CD4-positive, alpha-beta T cell treated with Interleukin-6 at 100 ng/mL for 8 hours (primary cell): ENCODE measurements at places on chromosomes 4 and X.

DNA sequence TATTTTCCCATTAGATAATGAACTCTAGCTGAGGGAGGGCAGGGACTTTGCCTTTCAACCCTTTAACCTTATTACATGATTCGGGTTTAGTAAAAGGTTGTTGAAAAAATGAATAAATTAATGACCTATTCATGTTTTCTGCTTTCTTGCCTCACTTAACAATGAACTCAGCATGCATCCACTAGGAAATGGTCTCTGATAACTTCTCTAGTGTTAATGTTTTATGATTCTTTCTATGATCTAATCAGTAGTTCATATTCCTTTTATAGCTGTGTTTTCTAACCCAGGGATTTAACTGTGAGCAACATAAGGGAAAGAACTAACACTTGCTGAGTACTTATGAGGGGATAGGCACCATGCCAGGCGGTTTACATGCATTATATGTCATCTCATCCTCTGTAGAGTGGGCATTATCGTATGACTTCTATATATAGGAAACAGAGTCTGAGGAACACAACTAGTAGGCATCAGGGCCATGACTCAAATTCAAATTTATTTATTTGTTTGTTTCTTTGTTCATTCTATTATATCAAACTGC is 236.7 kb upstream of the MAB21L2 start:
- DNase-seq = no peak

- DNase-seq = no peak
Observed at GRCh38 chrX:80751456-80751855, 58.2 kb downstream of the BRWD3 start.

DNA sequence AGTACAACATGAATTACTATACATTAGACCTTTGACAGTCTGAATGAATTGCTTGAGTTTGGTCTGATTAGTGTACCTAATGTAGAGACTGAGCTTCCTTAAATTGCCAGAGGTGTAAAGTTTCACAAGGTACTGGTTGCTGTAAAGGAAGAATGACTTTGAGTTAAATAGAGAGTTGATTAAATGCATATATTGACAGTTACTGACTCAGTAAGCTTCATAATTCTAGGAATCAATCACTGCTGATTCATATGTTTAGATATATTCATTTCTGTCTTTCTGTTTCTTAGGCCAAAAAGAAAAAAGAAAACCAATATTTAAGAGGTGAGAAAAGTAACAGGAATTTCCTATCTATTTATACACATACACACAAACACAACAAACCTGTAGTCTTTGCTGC is 16.2 kb upstream of the ART3 start:
- no peak for DNase-seq

DNA sequence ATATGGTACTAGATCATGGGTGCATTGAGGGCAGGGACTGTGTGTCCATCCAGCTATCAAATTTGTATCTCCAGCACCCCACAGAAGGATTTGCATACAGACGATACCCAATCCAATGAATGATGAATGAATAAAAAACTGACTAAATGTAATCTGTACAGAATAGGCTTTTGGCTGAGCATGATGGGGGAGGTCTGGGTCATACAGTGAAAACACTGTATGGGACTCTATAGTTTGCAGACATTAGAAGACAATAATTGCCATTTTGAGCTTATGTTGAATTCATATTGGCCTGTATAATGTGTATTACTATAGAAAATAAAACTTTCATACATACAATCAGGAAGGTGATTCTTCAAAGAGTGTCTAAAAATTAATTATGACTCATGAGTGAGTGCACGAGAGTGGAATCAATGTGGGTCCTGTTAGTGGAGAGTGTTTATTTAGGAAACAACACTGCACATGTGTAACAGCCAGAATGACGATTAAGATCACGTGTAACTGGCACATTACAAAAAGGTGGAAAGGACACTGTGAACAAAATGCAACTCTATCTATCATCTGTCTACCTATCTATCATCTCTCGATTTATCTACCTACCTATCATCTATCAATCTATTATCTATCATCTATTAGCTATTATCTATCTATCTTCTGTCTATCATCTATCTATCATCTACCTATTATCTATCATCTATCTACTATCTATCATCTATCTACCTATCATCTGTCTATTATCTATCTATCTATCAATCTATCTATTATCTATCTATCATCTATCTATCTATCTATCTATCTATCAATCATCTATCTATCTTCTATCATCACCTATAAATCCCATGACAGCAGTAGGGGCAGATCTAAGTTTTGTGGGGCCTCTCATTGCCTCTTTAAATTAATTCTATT is 201.3 kb downstream of the PTTG2 start:
- DNase-seq = no peak

GRCh38 chr4:26473893-26474292 is 16.4 kb downstream of the CCKAR start:
- no peak for DNase-seq

DNA sequence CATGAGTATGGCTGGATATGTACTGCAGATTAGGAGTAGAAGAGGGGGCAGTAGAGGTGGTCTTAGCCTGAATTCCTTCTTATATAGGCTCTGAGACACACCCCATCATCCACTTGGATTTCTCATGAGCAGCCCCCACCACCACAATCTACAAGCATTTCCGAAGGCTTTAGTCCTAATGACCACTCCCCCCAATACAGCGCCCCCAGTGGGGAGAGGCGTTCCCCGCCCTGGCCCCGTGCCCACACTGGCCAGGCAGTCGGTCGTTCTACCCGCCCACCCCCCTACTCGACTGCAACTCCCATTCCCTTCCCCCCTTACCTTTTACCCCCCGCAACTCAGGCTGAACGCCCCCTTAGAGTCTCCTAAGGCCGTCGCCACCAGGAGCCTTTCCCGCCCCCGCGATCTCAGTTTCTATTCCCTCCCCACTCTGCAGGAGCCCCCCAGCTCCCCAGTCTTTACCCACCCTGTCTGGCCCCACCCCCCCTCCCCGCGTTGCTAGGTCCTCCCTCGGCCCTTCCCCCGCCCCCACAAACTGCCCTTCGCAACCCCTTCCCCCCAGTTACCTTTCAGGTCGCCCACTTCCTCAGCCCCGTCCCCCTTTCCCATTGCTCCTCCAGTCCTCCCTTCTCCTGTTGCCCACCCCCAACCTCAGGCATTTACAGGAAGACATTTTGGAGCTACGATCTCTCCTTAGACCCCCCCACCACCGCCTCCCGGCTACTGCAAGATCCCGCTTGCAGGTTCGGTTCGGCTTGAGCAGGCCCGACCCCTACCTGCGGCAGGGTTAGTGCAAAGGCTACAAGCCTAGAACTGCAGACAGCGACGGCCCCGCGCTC is 468 bp downstream of the ZMYM3 start:
- DNase-seq = peak; percentile 22

DNA sequence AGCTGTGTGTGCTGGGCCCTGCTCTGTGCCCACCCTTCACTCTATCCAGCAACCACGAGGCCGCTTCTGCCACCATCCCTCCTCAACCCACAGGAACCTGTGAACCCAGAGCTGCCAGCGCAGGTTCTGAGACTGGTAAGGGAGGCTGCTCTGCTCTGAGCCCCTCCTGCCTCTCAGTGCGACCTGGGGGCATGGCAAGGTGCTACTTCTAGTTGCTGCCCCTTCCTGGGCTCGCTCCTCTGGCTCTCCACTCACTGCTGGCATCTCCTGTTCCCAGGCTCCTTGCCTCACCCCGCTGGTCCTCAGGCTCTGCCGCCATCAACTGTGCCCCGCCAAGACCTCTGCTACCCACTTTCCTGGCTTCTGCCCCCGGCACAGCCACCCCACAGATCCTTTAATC is 39.3 kb downstream of the RNF212 start:
- DNase-seq = no peak

DNA sequence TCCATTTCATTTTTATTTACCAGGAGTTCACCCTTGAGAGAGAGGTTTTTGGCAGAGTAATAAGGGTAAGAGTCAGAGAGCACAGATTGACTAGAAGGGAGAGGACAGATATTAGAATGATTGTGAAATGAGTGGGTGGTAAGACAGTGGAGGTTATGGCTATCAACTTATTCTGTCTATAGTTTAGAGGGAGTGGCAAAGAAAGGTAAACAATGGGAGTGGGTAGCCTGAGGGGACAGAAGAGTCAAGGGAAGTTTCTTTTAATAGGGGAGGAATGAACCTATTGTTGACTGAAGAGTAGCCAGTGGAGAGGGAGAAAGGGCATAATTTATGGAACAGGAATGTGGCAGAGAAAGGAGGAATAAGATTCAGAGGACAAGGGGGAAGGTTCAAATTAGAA is 186.5 kb upstream of the NRK start:
- no peak for DNase-seq

- peak; percentile 0 for DNase-seq
Observed at GRCh38 chrX:154649503-154650220, 3.7 kb downstream of the CTAG2 start.

GRCh38 chr4:70935038-70935695 is 33.0 kb downstream of the MOB1B start:
- no peak for DNase-seq

DNA sequence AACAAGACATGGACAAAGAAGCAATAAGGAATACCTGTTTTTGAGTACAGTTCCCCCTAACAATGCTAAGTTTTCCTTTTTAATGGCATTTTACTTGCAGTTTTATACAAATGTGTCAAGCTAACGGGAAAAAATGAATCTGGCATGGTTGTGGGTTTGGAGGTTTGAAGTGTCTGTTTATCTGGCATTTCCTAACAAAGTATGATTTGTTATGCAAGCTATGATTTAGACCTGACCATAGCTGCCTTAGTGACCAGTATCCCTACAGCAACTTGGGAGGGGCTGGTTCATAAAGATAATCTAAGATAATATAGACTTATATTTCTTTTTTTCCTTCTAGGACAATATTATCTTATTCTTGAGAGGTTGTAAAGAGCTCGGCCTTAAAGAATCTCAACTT is 60.6 kb downstream of the LIMCH1 start:
- DNase-seq = no peak

GRCh38 chrX:94908648-94909047 is 1234.6 kb downstream of the FAM133A start:
- DNase-seq = no peak

DNA sequence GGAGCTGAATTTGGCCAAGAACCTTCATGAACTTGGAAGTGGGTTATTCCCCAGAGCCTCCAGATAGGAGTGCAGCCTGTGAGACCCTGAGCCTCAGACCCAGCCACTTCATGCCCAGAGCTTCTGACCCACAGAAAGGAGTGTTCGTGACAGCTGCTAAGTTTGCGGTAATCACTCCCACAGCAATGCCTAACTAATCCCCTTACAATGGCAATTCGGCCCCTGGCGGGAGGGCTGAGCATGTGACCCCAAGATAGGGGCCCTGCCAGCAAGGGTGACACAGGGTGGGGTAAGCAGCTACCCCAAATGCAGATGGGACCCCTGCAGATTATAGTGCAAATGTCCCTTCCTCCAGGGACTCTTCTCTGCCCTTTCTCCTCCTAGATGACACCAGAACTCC is 22.5 kb downstream of the PNMA6E start:
- no peak for DNase-seq

DNA sequence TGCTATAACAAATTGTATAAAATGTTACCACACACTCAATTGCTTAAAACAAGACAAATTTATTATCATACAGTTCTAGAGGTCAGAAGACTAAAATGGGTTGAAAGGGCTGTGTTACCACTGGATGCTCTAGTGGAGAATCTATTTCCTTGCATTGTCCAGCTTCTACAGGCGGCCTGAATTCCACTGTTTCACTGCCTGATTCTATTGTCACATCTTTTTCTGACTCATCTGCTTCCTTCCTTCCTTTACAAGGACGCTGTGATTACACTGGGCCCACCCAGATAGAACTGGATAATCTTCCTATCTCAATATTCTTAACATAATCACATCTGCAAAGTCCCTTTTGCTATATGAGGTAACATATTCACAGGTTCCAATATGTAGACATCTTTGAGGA is 19.4 kb upstream of the ARMCX1 start:
- no peak for DNase-seq

GRCh38 chr4:101115887-101116286 is 231.4 kb downstream of the PPP3CA start:
- no peak for DNase-seq

GRCh38 chr4:101019313-101019712 is 328.0 kb downstream of the PPP3CA start:
- no peak for DNase-seq

- no peak for DNase-seq
Observed at GRCh38 chr4:15677507-15677988, 4.1 kb upstream of the FAM200B start.

- DNase-seq = no peak
Observed at GRCh38 chr4:187478292-187479140, 517.1 kb upstream of the ZFP42 start.

- peak; percentile 66 for DNase-seq
Observed at GRCh38 chr4:68375667-68376559, 26.0 kb upstream of the YTHDC1 start.

GRCh38 chr4:186935901-186936300 is 212.2 kb upstream of the FAT1 start:
- no peak for DNase-seq

DNA sequence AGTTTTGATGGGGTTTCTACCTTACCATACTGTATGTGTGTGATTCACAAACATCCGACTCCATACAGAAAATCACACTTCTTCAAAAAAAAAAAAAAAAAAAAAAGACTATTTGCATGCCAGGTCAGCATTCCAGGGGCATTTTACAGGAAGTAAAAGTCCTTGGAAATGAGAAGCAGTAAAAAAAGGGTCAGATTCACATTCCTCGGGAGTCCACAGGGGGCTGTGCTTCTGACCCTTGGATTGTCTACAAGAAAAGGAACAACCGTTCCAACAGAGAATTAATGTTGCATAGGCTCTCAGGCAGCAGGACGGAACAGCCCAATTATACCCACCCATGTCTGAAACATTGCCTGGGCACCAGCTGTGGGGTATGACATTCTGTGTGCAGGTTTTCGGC is 290.3 kb downstream of the LDB2 start:
- no peak for DNase-seq
